ENCODE measurements at places on chromosomes 2 and 18.

GRCh38 chr2:241503776-241504392, 4.5 kb downstream of the STK25 start:
- DNase-seq, result no peak

DNA sequence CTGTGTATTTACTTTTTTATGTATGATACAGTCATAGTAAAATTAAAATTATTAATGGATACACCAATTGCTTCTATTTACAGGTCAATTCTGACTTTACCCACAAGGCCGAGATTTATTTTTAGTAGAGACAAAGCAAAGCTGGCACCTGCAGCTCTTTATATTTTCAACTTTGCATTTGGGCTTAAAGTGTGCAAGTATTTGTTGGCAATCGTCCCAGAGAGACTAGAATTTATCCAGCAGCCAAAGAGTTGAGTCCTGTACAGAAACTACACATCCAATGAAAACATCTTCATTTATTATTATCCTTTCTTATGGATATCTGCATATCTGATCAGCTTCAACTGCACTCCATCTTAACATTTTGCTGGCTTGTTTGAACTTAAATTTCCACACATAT, 485.6 kb downstream of the SOX11 start:
- DNase-seq, result no peak

GRCh38 chr2:200509235-200509611, 645 bp downstream of the KCTD18 start:
- DNase-seq, result peak; percentile 12

DNA sequence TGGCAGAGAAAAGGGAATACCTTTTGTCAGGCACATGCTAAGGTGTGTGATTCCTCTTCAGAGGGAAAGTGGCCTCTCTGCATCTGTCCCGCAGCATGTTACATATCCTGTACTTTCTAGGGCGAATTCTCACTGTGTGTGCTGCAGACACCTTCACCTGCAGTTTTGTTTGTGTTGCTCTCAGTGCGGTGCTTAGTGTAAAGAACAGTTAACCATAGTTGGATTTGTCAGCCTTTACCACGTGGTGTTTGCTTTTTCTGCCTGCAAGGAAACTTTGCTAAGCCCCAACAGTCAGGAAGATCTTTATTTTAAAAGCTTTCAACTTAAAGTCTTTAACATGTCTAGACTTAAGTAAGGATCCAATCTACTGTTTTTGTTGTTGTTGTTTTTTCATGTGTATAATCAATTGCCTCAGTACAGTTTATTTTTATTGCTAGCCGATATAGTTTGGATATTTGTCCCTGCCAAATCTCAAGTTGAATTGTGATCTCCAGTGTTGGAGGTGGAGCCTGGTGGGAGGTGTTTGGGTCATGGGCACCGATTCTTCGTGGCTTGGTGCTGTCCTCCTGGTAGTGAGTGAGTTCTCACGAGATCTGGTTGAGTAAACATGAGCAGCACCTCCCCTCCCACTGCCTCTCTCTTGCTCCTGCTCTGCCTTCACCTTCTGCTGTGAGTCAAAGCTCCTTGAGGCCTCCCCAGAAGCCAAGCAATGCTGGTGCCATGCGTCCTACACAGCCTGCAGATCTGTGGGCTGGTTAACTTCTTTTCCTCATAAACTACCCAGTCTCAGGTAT, 90.6 kb downstream of the SNTG2 start:
- no peak for DNase-seq

DNA sequence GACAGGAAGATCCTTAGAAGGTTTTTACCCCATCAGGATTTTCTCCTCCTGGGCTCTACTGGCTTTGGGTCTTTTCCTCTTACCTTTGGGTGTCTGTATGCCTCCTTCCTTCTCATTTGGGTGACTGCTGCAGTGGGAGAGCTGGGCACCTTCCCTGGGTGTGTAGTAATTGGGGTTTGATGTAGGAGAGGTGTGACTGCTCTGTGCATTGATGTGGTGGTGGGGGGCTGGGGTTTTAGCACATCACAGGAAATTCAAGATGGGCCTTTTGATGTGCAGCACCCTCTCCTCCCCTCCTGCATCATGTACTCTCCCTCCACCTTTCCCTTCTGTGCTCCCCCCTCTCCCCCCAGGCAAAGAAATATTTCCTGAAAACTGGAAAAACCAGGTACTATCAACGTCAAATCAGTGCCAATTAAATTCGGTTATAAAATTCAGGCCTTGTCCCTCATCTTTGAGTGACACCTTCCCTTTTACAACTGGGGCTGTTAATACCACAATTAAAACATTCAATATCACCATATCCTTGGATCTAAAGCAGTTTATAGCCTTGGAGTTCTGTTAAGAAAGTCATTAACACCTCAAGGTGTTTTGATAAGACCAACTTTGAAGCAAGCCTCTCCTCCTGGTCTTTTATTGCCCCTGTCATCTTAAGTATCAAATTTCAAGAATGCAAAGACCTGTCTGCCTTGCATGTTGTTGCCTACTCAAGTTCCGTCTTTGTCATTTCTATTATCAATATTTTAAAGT, 23.3 kb downstream of the EDAR start:
- no peak for DNase-seq

Measured in GM12865 (cell line).